NCI-H1092 treated with DMSO at 0.1 percent for 48 hours (cell line): ENCODE measurements at places on chromosomes 5 and 9.

- peak; percentile 22 for DNase-seq
Measured at GRCh38 chr5:136133222-136133921, 727 bp downstream of the SMAD5 start.

DNA sequence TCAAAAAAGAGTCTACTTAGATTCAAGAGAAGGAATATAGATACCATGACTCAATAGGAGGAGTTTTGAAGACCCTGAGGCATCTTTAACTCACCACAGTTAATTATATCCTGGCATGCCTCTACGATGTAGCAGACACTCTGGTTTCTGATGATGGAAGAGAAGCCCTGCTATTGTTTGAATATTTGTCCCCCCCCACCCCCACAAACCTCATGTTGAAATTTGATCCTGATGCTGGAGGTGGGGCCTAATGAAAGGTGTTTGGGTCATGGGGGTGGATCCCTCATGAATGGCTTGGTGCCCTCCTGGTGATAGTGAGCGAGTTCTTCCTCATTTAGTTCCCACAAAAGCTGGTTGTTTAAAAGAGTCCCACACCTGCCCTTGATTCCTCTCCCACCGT is 147.9 kb upstream of the TBCA start:
- DNase-seq = no peak

DNA sequence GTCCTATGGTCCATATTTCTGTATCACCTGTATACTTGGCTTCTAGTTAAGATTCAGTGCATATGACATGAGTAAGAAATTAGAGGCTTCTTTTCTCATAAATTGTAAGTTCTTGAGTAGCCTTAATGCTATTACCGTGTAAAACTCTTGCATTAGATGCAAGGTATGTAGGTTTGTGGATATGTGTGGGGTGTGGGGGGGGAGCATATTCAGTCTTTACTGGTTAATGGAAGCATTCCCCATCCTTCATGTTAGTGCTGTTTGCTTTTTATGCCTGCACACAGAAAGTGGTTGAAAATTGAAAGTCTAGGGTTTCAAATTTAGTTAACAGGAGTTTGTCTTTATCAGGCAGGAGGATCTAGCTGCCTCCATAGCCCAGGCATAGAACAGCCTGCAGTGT is 16.1 kb downstream of the RAI14 start:
- DNase-seq = no peak

DNA sequence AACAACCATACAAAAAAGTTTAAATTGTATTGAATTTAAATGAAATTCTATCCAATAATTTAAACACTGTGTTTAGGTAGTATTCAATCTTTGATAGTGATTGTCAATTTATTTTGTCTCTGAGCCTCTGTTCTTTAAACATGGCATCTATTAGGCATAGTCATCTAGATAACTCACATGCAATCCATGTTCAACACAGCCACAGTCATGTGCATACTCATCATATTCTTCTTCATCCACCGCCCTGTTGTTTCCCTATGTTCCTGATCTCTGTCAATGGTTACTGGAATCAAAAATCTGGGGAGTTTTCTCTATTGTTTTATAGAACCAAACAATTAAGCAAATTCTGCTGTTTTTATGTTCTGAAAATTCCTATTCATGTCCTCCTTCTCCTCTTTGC is 521.1 kb upstream of the DAB2 start:
- no peak for DNase-seq

DNA sequence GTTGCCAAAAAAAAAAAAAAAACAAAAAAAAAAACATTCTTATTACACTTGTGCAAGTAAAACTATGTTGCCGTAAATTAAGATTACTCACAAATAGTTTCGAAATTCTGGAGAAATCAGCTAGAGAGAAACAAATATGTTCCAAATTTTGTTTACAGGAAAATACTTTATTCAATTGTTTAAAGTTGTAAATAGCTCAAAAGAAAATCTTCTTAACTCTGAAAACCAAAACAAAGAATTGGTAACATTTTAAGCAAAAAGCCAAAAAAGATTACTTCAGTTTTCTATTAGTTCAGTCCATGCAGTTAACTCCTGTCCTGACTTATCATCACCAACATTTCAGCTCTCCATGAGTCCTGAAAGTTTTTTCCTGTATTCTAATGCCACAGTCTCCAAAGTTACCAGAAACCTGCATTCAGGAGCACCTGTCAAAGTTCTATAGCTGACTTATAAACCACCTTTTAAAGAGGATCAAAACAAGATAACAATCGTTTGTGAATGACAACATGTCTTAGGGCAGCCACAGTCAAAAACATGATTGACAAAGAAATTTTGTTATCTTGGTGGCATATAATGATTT is 194.1 kb downstream of the RANBP17 start:
- no peak for DNase-seq

DNA sequence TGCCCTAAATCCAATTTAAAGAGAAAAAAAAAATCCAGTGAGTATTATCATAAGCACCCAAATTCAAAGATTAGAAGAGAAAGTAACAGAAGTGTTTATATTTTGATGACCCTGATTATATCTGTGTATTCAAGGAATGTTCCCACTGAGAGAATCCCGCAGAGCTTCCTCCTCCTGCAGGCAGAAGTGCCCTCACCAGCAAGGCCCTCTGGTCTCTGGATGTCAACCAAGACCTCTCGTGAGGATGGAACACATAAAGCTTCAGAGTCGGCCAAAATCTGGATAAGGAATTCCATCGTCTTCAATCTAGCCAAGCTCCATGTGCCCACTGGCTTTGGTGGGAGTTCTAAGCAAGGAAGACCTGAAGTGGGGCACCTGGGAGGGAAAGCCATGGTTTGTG is 18.1 kb downstream of the PTCH1 start:
- no peak for DNase-seq

- no peak for DNase-seq
Measured at GRCh38 chr5:88495810-88496209, 227.2 kb upstream of the TMEM161B start.

DNA sequence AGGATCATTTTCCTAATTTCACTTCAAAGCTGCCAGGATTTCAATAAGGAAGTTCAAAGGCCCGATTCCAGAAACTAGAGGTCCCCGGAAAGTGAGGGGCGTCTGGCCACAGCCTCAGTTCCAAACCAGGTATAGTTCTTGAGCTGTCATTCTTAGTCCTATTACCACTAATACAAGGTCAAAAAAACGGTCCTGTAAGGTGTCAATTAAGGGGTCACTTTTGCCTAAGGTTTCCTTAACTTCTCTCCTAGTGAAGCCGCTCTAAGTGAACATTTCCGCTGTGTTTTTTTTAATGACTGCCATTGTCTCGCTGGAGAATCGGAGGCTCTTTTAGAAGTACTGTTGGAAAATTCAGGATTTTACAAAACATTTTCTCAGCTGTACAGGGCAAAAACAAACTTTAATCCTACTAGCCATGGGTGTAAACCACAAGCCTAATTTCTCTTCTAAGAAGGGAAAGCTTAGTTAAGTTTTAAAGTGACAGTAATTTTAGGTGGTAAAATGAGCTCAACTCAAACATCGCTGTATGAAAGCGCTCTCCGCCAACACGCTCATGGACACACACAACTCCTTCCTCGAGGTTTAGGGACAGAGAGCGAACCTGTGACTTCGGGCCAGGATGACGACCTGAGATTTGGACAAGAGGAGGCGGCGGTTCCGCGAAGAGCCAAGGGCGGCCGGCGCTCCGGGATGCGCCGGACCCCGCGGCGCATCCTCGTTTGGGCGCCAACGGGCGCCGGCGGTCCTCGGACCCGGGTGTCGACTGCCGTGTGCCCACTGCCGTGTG is 76.7 kb upstream of the IFNE start:
- DNase-seq = no peak

DNA sequence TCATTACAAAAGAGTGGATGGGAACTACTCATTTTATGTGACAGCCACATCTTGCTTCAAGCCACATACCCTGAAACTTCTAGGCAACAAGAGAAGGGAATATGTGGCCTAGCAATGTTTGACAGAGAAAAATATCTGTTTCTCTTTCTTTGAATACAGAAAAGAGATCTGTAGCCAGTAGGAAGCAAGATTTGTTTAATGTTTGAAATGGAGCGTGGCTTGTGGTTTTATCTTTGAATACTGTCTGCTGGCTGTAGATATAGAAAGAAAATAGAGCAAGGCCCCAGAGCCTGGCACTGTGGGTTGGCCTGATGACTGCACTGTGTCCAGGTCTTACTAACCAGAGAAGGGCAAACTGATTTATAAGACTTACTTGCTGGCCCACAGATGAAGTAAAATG is 133.8 kb downstream of the ARHGEF28 start:
- DNase-seq = no peak

DNA sequence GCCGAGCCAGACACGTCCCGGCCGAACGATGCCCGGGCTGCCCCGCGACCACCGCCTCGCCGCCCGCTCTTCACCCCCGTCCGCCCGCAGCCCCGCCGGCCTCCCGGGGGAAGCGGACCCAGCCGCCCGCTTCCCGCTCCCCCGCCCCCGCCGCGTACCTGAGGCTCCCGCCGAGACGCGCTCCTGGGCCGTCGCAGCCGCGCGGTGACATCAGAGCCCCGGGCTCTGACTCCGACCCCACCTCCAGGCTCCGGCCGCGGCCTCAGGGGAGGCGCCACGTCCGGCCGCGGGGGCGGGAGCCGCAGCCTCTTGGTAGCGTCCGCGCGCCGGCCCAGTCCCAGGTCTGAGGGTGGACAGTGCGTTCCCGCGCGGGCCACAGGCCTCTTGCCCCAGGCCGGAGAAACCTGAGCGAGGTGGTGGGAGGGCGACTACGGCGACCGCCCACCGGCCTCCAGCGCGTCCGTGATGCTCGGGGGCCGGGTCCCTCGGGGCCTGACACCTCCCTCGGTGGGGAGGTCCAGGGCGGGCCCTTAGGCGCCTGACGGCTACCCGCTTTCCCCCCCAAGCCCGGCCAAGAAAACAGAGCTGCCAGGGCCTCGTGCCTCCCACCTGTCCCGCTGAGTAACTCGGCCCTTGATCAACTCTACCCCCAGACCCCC is at the start of gene SHROOM1:
Gene SHROOM1, minus strand, starts transcription at position 212 of the 659 bp plus-strand sequence. CDS start 4,507 bp downstream, outside the sequence.
- peak; percentile 8 for DNase-seq
